ENCODE measurements at places on chromosomes 3 and 15.

GRCh38 chr15:39172380-39173281 lies 408.2 kb upstream of the THBS1 start:
- no peak for DNase-seq

GRCh38 chr15:40511093-40511471 lies 40.3 kb downstream of the CHST14 start:
- DNase-seq: no peak

DNA sequence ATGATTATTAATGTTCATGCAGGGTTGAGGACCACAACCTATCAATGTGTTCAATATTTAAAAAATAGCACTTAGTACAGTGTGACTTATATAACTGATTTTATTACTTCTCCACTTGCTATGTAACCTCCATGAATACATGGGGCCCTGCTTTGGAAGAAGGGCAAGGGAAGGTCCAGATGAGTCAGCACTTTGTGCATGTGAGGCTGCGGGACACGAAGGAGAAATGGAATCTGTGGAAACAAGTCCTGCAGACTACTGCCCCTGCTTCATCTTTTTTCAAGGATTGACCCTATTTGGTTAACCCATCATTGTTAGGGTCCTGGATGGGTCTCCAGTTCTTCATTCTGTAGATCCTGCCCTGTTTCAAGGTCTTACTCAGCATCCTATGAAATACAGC lies 1.6 kb downstream of the NXPE3 start:
- no peak for DNase-seq

DNA sequence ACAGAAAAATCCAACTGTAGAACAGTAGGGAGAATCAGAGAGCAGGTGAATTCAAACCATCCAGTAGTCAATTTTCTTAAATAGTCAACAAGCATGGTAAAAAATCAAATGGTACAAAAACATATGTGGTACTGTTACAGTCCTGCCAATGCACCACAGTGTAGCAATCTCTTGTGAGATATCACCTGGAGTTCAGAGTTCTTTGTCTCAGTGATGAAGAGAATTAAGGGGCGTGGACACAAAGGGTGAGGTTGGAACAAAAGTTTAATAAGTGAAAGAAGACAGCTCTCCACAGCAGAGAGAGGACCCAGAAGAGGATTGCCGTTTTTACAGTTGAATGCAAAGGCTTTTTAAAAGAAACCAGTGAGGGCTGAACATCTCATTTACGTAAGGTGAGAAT lies 113.2 kb downstream of the NEO1 start:
- DNase-seq: no peak

DNA sequence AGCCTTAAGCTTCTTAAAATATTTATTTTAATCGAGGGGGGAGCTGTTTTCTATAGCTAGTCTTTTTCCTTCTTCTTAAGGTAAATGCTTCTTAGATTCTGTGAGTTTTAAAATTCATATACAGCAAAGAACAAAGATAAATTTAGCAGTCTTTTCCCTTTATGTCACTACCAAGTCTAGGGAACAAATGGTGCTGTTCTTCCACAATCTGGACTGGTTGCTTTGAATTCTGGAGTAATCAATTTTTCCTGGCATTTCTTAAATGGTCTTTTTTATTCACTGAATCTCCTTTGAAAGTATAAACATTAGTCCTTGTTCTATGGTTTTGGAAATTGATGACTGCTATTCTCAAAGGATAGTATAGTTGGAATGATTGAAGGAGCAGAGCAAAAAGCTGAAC lies 82.8 kb downstream of the CHL1 start:
- DNase-seq: no peak

DNA sequence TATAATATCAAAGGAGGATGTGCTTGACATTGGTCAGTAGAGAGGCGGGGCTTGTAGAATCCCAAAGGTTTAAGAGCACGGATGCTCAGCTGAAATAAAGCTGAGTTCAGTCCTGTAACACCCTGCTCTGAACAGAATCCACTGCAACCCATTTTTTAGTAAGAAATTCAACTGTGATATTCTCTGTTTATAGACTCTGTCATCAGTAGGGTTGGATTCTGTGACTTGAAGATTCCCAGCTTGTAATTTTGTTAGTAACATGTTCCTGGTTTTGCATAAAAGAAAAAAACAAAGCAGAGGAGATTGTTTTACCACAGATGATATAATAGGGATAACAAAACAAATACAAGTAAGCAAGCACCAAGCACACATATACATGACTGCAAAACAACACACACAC lies 324.6 kb upstream of the NR2F2 start:
- no peak for DNase-seq

DNA sequence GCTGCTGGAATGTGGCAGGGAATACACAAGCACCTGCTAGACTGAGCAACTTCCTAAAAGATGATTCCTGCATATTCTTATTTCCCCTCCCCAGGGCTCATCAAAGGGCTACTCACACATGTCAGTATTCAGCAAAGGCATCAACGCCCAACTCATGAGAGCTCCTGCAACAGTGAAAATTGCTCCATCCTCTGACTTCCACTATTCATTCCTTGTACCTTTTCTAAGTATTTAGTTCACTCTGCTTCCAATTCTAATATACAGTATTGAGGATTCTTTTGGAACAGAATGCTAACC lies 84.1 kb downstream of the SCN11A start:
- DNase-seq: no peak

- DNase-seq: no peak
These were observed 44.7 kb downstream of the FAM43A start for GRCh38 chr3:194730365-194730764.

DNA sequence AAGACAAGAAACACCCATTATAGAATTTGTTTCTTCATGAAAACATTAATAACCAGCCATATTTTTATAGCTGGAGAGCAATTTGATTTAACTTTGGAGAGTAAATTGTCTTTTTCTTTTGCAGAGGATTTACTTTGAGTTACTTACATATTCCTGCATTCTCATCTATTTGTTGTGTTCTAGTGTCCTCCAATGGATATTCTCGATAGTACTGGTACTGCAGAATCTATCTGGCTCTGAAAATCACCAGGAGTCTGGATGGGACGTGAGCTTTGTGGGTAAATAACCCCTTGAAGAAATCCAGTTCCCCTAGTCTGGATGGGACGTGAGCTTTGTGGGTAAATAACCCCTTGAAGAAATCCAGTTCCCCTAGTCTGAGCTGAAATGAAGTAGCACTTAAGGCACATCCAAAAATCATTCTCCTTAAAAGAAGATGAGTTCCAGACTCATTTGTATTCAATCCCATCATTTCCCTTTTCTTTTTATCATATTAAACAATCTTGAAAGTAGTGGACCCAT lies 294.1 kb upstream of the UBE2E2 start:
- DNase-seq: no peak

GRCh38 chr15:42511007-42511391 lies 15.6 kb downstream of the SNAP23 start:
- no peak for DNase-seq

All from HL-60 (cell line).